ENCODE measurements at places on chromosomes 5 and 9.

DNA sequence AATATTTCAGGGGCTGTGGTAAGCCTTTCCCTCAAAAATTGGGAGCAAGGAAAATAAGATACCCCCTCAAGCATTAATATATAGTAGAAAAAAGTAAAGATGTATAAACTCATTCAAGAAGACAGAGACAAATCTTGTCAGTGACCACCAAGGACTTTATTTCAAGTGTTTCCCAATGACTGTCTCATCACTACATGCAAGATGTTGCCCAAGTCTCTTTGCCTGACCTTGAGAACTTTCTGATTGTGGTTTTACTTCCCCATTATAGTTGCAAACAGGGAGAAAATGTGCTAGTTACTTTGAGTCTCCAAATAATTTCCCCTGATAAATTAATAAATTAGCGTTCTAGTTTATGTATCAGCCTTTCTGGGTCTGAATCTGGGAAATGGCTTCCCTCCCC is 4.0 kb upstream of the SLC46A2 start:
- DNase-seq = no peak

DNA sequence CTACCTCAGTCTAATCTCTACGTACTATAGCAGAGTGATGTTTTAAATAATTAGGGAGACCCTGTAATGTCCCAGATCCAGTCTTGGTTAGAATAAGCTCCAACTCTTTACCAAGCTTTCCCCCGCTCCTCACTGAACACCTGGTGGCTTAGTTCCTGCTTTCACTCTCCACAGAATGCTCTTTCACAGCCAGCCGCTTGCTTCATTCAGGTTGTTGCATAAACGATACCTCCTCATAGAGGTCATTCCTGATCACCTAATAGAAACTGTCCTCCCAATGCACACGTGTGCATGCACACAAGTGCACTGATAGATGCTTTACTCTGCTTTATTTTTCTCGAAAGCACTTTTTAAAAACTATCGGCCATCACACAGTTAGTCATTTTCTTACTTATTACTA is 298.1 kb downstream of the TRPM3 start:
- DNase-seq = no peak

GRCh38 chr5:98954392-98955028 is 25.7 kb upstream of the CHD1 start:
- DNase-seq = no peak

GRCh38 chr5:59264639-59265245 is 628.8 kb downstream of the PDE4D start:
- DNase-seq = peak; percentile 60

DNA sequence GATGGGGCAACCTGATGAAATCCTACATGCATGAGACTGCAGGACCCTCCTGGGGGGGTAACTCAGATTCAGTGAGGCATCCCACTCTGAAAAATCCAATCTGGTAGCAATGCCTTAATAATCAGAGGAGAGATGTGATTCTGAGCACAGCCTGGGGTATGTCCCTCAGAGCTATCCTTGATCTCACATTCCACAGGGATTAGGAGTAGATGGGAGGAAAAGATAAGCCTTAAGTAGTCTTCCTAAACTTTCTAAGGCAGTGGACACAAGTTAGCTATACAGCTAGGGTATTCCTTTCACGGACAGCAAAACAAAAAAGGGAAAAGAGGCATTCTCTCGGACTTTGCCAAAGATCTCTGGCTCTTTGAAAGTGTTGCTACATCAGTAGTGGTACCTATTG is 3.9 kb upstream of the SPATA9 start:
- DNase-seq = peak; percentile 52

- DNase-seq = no peak
Observed at GRCh38 chr5:90871391-90871991, 312.9 kb downstream of the ADGRV1 start.
